ENCODE measurements at places on chromosomes 5 and 9.

DNA sequence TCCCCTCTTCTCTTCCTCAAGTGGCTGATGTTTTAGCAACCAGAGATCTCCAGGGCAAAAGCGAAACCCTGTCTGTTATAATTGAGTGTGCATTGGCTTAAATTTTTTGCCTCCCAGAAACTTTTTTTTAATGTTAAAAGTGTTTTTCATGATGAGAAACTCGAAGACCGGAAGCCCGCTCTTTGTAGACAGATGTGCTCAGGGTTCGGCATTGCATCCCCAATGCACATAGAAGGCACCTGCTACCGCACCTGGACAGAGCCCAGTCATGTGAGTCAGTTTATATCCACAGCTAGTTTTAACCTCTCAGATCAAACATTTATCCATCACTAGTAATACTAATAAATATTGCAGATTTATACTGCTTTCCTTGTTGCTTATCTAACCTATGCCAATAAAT, 19.5 kb upstream of the NADK2 start:
- no peak for DNase-seq

DNA sequence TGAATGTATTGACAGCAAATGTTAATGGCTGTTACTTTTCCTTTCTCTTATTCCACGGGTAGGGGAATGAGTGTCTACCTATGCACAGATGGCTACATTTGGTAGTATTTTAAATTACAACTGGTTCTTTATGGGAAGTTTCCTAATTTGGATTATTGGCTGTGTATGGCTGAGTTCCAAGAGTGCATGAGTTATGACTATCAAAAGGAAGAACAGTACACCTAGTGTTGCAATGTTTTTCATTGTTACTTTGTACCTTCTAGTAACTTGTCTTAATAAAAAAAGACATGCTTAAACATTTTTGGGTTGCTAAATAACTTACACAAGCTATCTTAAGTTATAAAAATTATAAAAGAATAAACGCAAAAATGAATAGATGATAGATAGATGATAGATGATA, 35.8 kb upstream of the MAMDC2 start:
- no peak for DNase-seq

DNA sequence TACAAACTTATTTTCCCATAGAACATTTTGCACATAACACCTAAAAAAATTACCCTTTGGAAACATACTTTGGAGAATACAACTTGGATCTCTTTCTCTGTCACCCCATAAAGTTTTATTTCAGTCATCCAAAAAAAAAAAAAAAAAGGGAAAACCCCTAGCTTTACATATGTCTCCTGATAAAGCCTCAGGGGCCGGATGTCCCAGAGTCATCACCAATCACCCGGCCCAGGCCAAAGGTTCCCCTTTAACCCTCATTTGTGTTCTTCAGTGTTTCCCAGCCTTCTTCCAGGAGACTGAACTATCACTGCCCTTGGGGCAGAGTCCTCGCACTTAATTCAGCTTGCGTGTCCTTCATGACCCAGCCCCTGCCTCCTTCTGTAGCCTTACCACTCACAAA, 28.8 kb downstream of the ANXA6 start:
- DNase-seq: no peak

- no peak for DNase-seq
These were observed 4.7 kb upstream of the PPP1R26 start for GRCh38 chr9:135474915-135475314.

DNA sequence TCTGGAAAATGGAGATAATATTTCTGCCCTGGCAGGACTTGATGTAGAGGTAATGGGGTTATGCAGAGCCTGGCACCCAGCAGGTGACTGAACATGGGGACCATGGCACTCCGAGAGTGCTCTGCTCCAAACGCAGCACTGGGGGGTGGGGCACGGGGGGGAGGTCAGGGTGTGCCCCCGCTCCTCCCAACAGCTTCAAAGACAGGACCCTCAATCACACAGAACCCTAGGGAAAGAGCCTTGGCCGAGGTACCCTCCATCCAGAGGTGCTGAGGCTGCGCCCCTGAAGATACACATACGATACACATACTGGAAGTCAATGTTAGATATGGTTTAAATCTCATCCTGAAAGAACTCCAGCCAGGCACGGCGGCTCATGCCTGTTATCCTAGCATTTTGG, 26.6 kb upstream of the CEP72 start:
- DNase-seq: no peak

DNA sequence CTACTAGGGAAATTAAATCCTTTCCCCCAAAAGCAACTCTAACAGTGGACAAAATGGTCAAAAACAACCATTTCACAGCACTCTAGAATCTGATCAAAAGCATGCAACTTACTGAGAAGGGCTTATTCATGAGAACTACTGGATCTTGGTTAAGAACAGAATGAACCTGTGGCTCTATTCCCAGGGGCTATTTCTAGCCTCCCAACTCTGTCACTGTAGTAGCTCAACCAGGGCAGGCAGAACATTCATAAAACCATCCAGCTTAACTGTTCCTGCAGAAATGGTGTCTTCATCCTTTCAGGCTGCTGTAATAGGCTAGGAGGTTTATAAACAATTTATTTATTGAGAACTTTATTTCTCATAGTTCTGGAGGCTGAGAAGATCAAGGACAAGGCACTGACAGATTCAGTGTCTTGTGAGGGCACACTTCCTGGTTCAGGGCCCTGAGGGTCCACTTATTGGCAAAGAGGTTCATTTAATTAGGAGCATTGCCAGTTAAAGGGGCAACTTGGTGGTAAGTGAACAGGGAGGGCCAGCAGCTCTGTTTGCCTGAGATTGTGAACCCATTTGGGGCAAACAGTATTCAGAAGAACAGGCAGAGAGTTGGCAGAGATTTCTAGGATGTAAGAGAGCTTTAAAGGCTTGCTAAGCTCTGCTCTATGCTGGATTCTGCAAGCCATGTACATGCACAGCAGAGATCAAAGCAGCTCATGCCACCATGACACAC, 238.5 kb upstream of the FBXL7 start:
- DNase-seq: no peak

DNA sequence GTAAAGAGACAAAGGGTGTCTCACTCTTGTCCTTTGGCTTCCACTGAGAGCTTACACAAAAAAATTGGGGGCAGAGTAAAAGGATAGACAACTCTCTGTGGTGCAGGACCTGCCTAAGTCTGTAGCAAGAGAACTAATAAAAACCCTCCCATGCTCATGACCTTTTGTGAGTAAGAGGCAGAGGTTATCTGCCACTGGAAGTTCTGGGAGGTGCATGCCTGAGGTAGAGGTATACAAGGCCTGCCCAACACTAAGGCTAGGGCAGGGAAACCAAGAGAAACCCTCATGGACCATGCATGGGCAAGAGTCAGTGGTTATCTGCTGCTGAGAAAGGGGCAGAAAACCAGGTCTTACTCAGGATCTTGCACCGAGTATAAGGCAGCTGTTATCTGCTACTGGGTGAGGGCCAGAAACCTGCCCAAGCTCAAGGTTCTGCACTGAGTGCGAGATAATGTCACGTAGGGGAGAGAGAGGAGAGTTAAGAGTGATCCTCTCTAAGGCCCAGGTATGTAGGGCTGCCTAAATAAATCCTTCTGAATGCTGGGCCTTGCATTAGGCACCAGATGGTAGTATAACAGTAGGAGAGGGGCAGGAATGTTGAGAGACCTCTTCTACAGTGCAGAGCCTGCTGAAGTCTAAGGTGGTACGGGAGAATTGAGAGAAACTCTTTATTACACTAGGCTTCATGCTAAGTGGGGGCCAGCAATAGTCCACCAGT, 143.4 kb downstream of the MACROH2A1 start:
- no peak for DNase-seq

DNA sequence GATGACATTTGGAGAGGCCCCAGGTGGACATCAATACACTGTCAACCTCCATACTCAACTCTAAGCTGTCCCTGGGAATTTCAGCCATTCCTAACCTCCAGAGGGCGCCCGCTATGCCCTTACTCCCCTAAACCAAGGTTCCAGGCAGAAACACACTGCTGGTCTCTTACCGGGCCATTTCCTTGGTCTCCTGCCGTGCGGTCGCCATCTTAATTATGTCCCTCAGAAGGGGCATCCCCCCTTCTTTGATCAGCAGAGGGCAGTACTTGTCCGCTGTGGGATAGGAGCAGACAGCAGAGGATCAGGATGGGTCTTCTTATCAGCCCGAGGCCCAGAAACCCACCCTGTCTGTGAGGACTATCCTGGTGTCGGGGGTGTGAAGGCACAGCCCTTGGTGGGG, 9.3 kb upstream of the ZDHHC12 start:
- DNase-seq: no peak

DNA sequence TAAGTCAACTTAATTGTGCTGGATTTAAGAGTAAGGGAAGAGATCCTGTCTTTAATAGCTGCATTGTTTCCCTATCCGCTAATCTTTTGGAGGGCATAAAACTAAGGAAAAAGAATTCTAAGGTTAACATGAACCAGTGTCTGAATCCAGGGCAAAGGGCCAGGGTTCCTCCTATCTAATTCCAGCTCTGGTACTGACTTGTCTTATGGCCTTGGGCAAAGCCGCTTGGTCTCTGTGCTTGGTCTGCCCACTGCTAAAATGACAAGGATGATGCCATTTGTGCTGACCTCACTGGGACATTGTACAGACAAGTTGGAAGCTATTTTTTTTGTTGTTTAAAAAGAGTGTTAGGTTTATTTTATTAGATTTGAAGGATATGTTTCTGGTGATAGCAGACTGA, 334.7 kb upstream of the PIK3R1 start:
- no peak for DNase-seq

DNA sequence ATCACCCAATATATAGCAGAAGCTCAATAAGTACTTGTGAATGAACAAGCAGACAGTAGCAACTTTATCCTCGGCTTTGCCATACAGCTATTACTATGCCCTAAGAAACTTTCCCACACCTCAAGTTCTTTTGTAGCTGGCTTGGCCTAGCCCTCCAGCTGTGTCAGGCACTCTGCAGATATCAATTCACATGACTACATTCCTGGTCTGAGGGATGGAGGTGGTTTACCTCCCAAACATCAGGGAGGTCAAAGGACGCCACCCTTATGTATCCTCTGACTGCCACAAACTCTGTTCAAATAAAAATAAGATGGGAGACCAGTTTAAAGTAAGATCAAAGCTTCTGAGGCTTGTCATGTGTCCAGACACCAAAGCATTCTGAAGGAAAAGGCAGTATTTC, 416.3 kb downstream of the PIK3R1 start:
- DNase-seq: no peak

DNA sequence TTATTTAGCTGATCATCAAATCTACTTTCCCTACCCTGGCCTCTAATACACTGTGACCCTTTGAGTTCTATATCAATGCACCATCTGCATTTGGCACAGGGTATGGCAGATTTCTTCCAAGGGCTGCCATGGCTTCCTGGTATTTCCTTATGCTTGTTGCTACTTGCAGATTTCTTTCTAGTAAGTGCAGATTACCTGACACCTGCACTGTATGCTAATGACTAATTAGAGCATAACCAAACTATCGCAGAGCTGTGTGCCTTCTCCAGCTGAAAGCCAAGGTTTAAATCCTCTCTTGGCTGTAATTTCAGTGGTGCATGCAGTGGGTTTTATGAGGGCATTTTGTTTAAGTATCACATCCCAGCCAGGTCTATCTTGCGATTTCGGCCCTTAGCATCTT, 293.7 kb downstream of the KIF4B start:
- DNase-seq: no peak

GRCh38 chr9:124399323-124399967, 15.8 kb downstream of the PSMB7 start:
- DNase-seq: no peak

DNA sequence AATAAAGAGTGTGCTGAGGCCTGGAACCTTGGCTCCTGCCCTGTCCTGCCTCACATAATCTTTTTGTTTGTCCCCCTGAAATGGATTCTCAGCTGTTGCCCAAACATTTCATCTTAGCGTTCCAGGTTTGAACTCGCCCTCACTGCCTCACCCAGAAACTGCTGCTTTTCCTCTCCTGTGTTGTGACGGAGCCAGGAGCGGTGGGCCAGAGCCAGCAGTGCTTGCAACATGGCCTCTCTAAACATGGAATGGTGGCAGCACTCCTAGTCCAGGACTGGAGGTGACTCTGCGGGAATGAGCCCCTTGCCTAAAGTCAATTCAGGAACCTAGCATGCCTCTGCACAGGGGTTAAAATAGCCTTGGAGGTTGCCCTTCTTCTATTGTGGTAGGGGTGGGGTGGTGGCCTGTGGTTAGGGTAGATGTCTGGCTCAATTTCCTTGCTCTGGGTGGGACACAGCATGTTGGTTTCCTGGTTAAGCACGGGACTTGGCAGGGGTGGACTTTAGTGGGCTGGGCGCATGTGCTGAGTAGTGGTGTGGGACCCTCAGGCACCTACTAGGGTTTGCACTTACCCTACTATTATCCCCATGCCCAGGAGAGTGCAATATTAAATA, 101.6 kb downstream of the SLC25A46 start:
- no peak for DNase-seq

GRCh38 chr5:138815529-138815928, 59.6 kb downstream of the LRRTM2 start:
- no peak for DNase-seq

GRCh38 chr5:34978681-34979080, 49.3 kb downstream of the DNAJC21 start:
- DNase-seq: no peak

- no peak for DNase-seq
These were observed 180.8 kb downstream of the AUH start for GRCh38 chr9:91180930-91181268.

DNA sequence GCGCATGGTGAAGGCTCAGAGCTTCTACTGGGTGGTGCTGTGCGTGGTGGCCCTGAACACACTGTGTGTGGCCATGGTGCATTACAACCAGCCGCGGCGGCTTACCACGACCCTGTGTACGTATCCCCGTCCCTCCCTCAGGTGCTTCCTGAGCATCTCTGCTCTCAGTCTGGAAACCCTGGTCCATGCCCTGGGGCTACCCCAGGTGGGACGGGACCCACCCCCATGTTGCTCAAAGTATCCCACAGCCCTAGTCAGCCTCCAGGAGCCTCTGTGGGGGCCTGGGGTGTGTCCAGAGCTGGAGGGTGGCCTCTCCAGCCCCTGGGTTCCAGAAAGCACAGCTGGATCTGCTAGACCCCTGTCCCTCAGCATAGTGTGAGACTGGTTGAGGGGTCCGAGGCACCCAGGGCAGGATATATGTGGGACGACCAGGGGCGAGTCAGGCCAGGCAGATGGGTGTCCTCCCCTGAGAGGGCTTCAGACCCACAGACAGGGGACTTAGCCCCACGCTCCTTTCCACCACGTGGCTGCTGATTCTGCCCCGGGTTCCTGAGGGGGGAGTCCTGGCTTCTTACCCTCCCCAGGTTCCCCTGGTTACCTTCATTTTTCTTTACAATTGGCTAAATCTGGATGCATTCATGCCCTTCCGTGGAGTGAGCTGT, 94.0 kb downstream of the CACNA1B start:
- no peak for DNase-seq

DNA sequence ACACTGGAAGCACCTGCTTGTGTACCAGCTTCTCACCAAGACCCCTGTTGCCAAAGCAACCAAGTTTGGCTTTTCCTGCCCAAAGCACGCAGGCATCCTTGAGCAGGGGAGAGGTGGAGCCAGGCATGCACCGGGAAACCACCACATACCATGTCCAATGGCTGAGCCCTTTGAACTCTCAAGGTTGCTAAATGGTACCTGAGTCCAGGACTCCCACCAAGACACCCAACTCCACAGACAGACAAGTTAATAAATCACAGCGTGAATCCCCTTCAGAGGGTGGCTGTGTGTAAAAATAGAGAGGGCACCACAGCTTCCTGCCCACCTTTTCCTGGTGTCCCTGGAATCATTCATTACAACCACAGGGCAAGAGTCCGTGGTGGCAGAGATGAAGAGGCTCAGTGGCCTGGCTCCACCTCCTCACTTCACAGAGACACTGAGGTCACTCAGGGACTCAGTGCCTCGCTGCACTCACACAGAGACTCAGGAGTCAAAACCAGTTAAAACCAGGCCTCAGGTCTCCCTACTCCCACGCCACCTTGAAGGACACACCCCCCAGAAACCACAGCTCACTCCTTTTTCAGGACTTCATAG, 143.7 kb downstream of the C5orf15 start:
- no peak for DNase-seq

Data from T-helper 9 cell (primary cell).